Astrocyte (in vitro differentiated cells and primary cell): ENCODE measurements at places on chromosomes 7 and 10.

DNA sequence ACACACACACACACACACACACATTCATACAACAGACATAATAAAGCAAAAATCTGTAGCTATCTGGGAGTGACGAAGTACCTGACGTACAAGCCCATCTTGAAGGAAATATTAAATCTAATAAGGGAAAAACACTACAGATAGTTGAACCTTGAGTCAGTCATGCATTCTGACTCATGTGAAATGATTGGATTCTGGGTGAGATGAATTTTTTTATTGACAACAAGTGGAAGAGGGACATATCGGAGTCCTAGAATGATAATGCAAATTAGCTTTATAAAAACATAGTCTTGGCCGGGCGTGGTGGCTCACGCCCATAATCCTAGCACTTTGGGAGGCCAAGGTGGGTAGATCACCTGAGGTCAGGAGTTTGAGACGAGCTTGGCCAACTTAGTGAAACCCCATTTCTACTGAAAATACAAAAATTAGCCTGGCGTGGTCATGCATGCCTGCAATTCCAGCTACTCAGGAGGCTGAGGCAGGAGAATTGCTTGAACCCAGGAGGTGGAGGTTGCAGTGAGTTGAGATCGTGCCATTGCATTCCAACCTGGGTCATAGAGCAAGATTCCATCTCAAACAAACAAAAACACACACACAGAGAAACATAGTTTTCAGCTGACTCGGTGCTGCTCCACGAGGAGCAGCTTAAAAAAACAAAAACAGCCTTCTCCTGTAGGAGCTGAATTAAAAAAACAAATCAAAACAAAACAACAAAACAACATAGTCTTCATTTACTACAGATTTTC, 154.4 kb upstream of the MKLN1 start:
- DNase-seq: peak; percentile 39

DNA sequence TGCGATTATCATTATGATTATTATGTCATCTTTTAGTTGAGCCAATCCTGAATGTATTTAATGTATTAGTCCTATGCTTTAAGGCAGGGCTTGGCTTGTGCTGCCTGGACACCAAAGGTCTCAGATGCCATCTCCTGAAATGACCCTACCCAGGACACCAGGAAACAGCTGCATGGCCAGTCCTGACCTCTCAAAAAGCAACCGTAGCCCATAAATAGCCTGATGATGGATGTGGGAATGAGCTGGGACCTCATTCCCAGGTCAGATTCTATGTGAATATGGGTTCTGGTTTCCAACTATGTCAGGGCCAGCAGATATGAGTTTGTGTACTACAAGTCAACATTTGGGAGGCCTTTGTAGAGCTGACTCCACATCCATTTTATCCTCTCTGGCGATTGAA, 438.4 kb downstream of the NRG3 start:
- DNase-seq: no peak

DNA sequence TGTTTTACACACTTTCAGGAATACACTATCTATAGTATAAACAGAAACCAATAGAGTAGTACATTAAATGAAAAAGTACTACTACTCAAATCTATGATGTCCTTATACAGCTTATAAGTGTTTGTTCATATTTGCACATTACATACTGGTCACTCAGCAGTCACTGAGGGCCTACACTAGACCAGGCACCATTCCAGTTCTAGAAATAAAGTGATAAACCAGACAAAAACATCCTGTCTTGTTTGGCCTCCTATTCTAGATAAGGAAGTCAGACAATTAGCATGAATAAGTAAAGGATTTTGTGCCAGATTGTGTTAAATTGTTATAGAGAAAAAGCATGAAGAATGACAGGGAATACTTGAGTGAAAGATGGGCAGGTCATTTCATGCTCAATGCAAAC, 219.0 kb downstream of the CRPPA start:
- peak; percentile 18 for DNase-seq

GRCh38 chr10:130967784-130968183, 343.7 kb downstream of the TCERG1L start:
- DNase-seq: no peak

- peak; percentile 80 for DNase-seq
Observed at GRCh38 chr7:36526863-36527548, 137.3 kb downstream of the ANLN start.
